ENCODE measurements at places on chromosomes 12 and 14.

DNA sequence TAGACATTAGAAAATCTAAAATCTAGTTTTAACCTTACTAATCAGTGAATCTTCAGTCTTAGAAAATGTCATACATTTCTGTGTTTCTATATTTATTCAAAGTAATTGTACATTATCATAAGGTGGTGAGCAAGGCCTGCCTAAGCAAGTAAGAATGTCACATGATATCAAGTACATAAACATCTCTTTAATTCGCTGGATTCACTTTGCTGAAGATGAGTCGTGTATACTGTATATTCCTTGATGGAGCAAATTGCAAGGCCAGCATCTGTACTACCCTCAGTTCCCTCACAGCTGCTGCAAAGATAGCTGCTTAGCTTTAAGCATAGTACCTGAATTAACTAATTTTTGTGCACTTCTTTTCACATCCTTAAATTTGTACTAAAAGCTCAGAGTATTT, 8.5 kb upstream of the AK7 start:
- no peak for DNase-seq

GRCh38 chr12:43290836-43291235, 261.2 kb downstream of the ADAMTS20 start:
- DNase-seq = no peak

GRCh38 chr14:52091928-52092327, 23.1 kb upstream of the NID2 start:
- no peak for DNase-seq

- peak; percentile 73 for DNase-seq
Observed at GRCh38 chr14:91173221-91173670, 59.4 kb downstream of the DGLUCY start.

DNA sequence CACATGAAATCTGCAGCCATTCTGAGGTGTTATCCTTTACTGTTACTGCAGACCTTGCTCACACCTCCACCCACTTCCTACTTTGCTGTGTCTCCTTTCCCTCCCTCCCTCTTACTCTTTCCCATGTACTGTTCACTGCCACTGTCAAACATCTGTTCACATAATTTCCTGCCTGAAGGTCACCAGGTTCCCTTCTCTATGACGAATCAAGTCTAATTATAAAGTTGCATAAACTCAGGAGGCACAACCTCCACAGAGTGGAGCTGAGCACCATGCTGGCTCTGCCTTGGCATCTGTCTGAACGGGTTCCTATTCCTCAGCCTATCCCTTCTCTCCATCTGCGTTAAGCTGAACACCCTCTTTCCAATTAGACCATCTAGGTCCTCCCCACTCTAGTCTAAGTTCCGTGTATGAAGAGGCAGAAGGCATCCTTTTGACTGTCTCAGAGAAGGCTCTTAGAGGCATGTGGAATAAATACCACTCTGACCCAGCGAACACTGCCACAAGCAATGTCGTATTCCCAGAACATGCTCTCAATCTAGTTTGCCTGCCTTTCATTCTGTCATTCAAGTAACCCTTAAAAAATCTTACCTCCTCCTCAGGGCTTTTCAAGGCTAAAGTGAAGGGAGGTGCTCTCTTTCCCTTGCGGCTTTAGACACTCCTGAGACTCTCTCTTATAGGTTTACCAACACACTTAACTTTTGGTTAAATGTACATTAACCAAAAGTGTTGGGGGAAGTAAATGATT, 48.7 kb downstream of the ACADS start:
- no peak for DNase-seq

DNA sequence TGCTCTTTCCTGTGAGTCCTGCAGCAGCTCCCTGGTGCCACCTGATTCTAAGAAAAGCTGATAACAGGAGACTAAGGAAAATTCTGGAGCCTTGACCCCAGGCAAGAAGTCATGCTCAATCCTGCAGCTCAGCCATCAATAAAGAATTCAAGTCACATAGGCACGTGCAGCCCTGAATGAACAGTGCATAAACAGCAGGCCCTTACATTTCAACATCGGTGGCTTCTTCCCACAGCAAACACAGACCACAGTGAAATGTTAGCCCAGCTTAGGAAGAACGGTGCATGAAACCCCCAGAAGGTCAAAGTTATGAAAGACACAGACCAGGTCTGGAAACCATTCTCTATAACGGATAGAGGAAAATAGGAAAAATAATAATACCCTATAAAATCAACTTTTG, 10.5 kb downstream of the CINP start:
- no peak for DNase-seq

DNA sequence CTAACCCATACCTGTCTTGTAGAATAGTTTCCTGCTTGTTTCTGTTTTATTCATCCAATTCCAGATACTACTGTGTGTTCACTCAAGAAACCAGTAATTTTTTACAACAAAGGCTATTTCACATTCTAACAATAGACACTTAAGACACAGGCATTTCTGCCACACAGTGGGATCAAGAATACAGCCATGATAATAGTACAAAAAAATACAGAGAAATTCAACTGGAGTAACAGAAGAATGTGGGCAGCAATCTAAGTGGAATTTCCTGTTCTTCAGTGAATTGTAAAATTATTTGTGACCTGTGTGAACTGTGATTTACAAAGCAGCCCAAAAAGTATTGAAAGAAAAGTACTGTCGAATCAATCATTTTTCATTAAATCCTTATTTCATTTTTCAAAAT, 282.9 kb downstream of the CCER1 start:
- DNase-seq = no peak

GRCh38 chr14:92615451-92615850, 101.9 kb downstream of the RIN3 start:
- DNase-seq = no peak

DNA sequence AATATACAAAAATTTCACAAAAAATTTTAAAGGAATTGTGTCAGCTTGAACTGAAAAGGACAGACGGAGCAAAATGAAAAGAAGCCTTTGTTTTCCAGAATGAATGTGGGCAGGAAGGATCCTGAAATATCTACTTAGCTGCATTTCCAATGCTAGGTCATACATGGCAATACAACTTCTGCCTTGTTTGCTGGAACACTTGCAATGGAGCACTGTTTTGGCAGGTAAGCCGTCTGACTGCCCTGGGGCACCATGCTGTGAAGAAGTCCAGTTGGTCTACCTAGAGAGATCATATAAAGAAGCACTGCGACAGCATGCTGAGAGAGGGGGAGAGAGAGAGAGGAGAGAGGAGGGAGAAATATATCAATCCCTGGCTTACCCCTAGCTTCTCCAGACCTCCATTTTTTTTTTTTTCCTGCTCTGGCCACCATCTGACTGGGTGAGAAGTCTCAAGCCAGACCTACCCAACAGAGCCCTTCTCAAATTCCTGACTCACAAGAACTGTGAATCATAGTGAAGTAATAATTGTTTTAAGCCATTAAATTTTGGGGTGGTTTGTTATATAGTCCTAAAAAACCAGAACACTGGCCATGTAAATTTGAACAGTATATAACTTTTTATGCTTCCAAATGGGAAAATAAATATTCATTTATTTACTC, 97.1 kb upstream of the PRICKLE1 start:
- DNase-seq = no peak

GRCh38 chr12:90963946-90964345, 9.0 kb upstream of the CCER1 start:
- DNase-seq = no peak

DNA sequence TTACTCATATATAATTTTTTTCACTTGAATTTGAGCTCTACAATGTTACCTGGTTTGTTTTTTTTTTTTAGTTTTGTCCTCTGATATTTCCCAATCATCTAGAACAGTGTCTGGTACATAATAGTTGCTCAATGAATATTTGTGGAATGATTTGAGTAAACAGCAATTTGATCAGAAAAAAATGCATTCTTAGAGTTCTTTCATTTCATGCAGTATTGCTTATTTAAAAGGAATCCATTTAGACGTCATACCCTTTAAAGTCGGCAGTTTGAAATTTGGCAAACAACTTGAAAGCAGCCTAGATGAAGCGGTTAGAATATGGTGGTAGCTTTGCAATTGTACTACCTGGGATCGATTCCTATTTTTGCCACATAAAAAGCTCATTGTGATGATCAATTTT, 140.0 kb downstream of the PDE3A start:
- no peak for DNase-seq

GRCh38 chr12:82797480-82797879, 110.8 kb downstream of the TMTC2 start:
- peak; percentile 23 for DNase-seq

- DNase-seq = no peak
Observed at GRCh38 chr12:75196865-75197264, 12.8 kb downstream of the KCNC2 start.

DNA sequence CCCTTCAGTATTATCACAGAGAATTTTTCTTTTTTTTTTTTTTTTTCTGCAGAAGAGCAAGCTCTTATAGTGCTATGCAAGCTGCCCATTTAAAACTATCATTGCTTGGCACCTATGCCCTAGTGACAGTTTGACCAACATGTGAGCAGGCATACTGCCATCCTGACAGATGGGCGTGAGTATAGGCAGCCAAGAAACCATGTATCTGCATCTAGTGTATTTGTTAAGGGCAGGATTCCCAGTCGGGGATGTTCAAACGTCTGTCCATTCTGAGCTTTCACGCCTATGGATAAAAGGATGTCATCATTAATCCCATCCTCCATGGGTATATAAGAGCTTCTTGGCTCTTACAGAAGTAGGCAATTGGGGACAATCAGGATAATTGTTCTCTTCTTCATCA, 8.8 kb downstream of the VRK1 start:
- DNase-seq = no peak

Data from SK-N-SH (cell line).